Sigmoid colon (tissue), 7 donors: ENCODE measurements at places on chromosomes 6 and 20. TPM values are rescaled to one million over a fixed set of nuclear protein-coding genes. Genes with fewer than 3 reads are reported as not detected.

DNA sequence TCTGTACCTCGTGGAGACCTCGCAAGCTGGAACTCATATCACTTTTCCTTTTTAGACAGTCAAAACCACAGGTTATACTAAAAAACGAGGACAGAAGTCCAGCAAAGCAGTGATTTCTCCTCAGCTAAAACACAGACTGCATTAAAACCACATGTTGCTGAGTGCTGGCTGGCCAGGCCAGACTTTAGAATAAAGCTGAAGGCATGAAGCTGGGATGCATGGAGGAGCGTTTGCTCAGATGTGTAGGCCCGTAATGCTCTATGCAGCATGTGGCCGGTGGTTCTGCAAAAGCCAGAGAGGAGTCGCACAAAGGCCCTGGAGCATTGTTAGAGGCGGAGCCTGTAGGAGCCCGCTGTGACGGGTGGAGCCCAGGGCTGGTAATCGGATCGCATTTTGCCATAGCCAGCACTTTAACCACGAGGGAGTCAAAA is 83.6 kb downstream of the SMOC2 start:
- H3K4me3 ChIP-seq: no peak overlapping the region
- no peak for DNase-seq
- no peaks in the 10 kb centered on the region for H3K27me3 ChIP-seq
- H3K27ac ChIP-seq: peak overlapping the region; percentile 74

DNA sequence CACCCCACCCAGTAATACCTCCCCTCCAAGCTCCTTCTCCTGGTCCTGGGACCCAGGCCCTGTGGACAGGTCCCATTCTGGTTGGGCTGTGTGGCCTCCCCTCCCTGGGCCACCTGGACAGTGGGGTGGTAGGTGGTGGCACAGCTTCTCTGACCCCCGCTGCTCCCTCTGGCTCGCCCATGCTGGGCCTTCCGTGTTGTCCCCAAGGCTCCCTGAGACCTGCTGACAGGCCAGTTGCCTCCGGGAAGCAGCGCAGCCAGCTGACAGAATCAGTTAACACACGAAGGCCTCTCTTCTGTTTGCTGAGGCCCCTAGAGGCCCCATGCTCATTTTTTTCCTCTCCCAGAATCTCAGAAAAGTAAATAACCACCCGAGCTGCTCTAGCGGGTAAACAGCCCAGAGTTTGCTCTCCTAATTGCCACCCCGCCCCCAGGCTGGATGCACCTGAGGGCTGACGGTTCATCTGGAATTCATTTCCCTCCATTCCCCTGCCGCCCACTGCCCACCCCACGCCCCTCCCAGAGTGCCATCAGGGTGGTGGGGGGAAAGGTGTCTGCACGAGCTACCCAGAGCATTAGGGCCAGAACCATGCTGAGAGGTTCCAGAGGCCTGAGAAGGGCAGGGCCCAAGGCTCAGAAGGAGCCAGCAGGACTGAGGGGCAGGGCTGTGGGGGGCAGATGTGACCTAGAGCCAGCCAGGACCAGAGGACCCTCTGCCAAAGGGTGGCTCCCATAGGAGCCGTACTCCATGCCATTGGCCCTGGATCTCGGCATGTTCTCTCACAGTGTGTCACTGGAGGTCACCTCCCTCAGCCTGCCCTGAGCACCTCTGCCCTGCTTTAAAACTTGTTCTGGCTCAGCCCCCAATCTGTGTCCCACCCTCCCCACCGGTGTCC is 157.5 kb downstream of the GRM4 start:
- DNase-seq: no peak
- H3K4me1 ChIP-seq: no peaks in the 10 kb centered on the region
- H3K27ac ChIP-seq: no peak overlapping the region
- H3K4me3 ChIP-seq: no peak overlapping the region
- H3K27me3 ChIP-seq: no peaks in the 10 kb centered on the region

- H3K36me3 ChIP-seq: no peaks in the 10 kb centered on the region
- H3K4me1 ChIP-seq: no peaks in the 10 kb centered on the region
- DNase-seq: no peak
- H3K27me3 ChIP-seq: no peaks in the 10 kb centered on the region
- H3K27ac ChIP-seq: no peak overlapping the region
Observed at GRCh38 chr6:111121789-111122350, 34.6 kb downstream of the SLC16A10 start.

DNA sequence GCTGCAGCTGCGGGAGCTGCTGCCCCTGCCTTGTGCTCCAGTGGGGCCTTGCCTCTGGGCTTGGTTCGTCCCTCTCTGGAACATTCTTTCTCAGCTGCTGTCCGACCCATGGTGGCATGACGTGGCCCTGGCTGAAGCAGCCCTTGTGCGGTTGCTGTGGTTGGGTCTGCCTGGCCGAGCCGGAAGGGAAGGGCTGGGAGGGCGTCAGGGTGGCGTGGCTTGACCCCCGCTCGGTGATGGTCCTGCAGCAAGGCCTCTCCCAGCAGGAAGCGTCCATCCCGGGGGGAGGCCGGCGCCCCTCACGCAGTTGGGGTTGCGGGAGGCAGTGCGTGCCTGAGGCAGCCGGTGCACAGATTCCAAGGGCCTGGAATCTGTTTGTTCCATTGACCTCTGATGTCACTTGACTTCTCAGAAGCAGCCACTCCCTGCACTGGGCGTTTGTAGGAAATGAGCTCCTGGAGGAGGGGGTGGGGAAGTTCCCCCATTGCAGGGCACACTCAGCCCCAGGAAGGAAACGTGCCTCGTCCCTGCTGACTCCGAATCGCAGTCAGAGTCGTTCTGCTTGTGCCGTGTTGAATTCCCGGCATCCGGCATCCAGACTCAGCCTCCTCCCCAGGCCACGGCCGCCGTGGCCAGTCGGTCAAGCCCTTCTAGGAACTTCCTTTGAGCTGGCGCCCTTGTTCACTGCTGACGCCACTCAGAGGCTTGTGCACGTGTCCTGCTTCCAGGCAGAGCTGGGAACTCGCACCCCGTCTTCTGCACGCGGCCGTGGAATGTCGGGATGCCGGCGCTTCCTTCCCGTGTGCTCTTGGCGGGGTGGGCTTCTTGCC is 9.7 kb upstream of the TNFRSF6B start:
- H3K4me3 ChIP-seq: no peak overlapping the region
- peaks cover 2% of the 10 kb centered on the region for H3K4me1 ChIP-seq
- no peaks in the 10 kb centered on the region for H3K27me3 ChIP-seq
- H3K27ac ChIP-seq: peak overlapping the region; percentile 87

DNA sequence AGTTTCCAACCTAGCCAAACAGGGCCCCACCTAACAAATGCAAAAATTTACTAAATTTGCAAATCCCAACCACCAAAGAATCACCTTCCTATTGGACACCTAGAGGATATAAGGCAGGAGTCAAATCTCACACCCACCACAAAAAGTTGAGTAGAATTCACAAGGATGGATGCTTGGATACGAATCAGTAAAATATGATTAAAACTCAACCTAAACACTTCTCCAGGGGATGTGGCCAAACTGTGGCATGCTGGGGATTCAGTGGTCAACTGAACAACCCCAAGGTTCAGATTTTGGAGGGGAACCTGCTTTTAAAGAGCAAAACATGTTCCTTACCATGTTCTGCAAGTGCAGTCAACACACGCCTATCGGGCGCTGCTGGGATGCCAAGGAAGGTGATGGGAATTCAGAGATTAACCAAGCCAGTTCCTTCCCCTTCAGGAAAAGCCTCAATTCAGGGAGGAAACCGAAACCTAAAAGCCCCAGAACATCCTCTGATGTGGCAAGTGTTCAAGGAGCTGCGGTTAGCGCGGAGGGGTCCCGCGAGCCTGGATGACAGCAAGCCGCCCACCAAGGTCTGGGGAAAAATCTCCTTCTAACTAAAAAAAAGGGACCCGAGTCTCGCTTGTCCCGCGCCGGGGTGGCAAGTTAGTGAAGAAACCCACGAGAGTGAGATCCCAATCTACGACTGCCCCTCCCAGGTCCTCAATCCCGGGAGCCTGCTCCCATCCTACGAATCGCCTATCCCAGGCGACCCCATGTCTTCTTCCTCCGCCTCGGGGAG is 902 bp downstream of the SAMHD1 start:
- H3K4me1 ChIP-seq: peaks cover 3% of the 10 kb centered on the region
- DNase-seq: peak; percentile 63
- peaks cover 8% of the 10 kb centered on the region for H3K36me3 ChIP-seq
- peak overlapping the region; percentile 93 for H3K4me3 ChIP-seq

DNA sequence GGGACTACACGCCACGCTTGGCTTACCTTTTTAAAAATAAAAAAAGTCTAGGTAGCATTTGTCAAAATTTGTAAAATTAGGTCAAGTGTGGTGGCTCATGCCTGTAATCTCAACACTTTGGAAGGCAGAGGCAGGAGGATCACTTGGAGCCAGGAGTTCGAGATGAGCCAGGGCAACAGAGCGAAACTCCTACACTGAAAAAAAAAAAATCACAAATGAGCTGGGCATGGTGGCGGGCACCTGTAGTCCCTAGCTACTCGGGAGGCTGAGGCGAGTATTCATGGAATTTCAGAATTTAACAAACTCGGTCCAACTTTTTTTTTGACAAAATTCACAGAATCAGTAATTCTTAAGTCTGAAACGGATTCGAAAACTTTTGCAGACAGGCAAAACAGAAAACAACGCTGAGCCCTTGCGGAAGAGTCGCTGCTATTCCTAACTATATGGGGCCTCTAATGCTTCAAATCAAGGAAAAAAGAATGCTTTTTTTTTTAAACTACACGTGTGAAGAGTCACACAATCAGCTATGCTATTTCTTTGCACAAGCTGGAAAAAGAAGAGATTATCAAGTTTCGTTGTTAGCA is 62.9 kb downstream of the GTF2H5 start:
- H3K27ac ChIP-seq: peak overlapping the region; percentile 88
- H3K27me3 ChIP-seq: no peaks in the 10 kb centered on the region
- H3K4me3 ChIP-seq: peak overlapping the region; percentile 46
- H3K36me3 ChIP-seq: no peaks in the 10 kb centered on the region
- H3K4me1 ChIP-seq: peaks cover 8% of the 10 kb centered on the region

The ZC3H12D gene
- total RNA-seq: 1.3 TPM

The GLP1R gene
- not detected for total RNA-seq

The COL9A1 gene
- total RNA-seq: not detected
